ENCODE measurements at places on chromosomes 1 and 21.

- DNase-seq = no peak
Observed at GRCh38 chr21:32312976-32313375, 14.3 kb downstream of the MRAP start.

- no peak for DNase-seq
Observed at GRCh38 chr1:225678545-225678944, 25.6 kb upstream of the ENAH start.

- no peak for DNase-seq
Observed at GRCh38 chr1:2593251-2593878, 6.8 kb downstream of the PRXL2B start.

DNA sequence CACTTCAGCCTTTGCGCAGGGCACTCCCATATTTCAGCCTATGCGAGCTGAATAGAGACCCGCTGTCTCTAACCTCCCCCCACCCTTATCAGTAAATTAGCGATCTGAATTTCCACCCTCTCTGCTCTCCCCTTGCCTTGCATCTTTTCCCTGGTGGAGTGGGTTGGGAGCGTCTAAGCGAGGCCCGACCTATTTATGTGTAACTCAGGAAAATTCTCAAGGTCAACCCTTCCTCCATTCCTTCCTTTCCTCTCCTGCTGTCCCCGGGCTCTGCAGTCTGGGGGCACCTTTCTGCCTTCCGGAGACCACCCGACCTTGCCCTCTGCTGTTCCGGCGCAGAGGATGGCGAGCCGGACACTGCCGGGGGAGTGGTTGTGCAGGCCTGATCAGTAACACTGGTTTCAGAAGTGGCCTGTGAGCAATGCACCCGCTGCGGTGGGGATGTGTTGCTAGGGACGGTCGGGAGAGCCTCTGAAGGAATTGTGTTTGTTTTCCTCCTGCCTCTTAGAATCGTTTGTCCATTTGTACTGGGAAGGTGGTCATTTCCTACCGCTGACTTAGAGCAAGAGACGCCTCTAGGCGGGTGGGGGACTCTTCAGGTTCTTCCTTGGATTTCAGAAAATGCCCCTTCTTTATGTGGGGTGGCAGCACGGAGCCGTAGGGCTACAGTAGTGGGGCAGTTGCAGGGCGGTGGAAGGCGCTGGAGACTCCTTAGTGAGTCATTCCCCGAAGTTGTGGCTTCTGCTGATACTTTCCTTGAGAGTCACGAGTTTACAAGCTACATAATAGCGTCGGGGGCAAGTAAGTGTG is 513 bp downstream of the MGST3 start:
- peak; percentile 6 for DNase-seq

GRCh38 chr1:173914366-173914871 is 2.7 kb downstream of the SERPINC1 start:
- no peak for DNase-seq

- no peak for DNase-seq
Observed at GRCh38 chr1:151370211-151370911, 2.1 kb downstream of the SELENBP1 start.

DNA sequence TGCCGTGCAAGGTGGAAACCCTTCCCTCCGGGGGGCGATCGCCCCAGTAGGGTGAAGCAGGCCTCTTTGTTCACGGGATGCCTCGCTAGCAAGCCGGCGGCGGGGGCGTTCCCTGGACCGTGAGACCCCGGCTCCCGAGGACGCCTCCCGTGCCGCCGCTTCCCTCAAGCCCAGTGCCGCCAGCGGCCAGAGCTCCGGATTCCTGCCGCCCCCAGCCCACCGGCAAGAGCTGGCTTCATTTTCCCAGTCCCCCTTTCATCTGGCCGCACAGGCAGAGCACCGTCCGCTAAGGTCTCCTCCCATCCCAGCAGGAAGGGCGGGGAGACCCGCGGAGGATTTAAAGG is 16.3 kb downstream of the IER5 start:
- no peak for DNase-seq

GRCh38 chr1:77820121-77820520 is 40.7 kb downstream of the MIGA1 start:
- DNase-seq = no peak

DNA sequence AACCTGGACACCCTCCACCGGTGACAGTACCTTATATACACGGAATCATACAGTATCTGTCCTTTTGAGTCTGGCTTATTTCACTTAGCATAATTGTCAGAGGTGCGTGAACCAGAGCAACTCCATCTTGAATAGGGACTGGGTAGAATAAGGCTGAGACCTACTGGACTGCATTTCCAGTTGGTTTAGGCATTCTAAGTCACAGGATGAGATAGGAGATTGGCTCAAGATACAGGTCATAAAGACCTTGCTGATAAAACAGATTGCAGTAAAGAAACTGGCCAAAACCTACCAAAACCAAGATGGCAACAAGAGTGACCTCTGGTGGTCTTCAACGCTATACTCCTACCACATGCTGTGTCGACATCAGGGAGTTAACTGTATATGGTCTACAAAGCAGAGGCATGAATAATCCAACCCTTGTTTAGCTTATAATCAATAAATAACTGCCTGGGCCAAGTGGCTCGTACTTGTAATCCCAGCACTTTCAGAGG is 1.4 kb upstream of the FDPS start:
- no peak for DNase-seq

GRCh38 chr1:239929317-239929716 is 162.4 kb upstream of the FMN2 start:
- DNase-seq = no peak

DNA sequence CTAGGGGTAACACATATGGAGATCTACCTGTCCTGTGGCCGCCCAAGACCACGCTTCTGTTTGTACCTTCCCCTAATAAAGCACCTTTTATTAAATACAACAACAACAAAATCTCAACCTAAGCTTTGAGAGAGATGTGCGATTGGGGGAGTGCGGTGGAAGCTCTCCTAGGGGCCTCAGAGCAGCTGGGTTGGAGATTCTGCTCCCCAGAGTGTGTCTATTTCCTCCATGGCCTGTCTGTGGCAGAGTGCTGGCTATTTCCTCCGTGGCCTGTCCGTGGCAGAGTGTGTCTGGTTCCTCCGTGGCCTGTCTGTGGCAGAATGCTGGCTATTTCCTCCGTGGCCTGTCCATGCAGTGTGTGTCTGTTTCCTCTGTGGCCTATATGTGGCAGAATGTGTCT is 139.3 kb upstream of the IPO9 start:
- no peak for DNase-seq

DNA sequence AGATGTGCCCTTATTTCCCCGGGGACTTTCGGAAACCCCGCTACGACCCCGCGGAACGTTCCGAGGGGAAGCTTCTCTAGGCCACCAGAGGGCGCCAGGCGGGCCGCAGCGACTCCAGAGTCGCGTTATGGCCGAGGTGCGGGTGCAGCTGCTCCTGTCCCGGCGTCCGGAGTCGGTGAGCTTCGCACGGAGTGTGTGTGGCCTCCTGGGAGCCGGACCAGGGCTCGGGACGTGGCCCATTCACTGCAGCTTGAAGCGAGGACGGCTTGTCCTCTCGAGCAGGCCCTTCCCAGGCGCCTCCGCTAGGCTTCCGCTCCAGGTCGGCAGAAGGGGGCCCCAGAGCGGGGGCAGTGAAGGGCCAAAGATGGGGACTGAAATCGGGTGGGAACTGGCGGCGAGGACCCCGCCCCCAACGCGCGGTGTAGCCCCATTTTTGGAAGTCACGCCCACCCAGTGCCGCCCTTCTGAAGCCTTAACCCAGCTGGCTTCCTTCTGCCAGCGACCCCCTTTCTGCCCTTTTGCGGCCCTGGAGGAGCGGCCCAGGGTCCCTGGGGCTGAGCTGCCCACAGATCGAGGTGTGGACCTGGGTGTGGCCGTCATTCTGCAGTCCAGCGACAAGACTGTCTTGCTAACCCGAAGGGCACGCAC is at the start of gene NUDT17:
Gene NUDT17, plus strand, starts transcription at position 117 of the 648 bp plus-strand sequence. Its CDS starts 11 bp downstream, at position 128.
- DNase-seq = peak; percentile 54

GRCh38 chr1:60898413-60898812 is 183.9 kb upstream of the NFIA start:
- DNase-seq = no peak

GRCh38 chr1:45097944-45098343 is 85.9 kb downstream of the UROD start:
- DNase-seq = no peak

DNA sequence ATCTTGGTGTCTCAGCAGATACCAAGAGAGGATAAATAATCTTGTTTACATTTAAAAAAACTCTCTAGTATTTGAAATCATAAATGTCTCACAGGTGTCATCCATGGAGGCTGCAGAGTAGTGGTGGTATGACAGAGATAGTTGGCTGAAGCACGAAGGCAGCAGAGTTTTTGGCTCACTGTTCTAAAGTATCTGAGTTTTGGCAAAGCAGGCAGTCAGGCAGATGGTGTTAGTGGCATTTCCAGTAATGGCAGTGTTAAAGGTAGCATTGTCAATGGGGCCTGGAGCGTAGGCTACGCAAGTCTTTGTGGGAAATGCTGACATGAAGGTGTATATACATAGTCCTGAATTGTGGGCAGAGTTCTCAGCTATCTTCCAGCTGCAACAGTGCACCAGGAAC is 68.5 kb upstream of the HSD17B7 start:
- no peak for DNase-seq

GRCh38 chr1:195336812-195337211 is 1271.4 kb downstream of the KCNT2 start:
- DNase-seq = no peak

DNA sequence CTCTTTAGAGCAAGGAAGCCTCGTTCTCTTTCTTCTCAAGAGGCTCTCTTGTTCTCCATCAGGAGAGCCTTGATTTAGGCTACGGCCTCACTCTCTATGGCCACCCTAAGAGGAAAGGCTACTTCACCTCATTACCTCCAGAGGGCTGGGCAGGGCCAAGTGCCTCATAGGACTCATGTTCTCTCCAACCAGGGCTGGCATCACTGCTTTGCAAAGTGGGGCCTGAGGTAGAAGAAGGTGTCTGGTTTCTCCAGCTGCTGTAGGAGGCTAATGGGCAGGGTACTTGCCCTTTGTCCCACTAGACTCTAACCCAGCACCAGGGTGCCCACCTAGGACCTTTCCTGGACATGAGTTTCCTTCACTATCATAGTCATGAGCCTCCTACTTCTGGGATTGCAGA is 2.1 kb upstream of the ATXN7L2 start:
- DNase-seq = no peak

GRCh38 chr1:25971066-25971810 is 26.6 kb downstream of the PAFAH2 start:
- no peak for DNase-seq

DNA sequence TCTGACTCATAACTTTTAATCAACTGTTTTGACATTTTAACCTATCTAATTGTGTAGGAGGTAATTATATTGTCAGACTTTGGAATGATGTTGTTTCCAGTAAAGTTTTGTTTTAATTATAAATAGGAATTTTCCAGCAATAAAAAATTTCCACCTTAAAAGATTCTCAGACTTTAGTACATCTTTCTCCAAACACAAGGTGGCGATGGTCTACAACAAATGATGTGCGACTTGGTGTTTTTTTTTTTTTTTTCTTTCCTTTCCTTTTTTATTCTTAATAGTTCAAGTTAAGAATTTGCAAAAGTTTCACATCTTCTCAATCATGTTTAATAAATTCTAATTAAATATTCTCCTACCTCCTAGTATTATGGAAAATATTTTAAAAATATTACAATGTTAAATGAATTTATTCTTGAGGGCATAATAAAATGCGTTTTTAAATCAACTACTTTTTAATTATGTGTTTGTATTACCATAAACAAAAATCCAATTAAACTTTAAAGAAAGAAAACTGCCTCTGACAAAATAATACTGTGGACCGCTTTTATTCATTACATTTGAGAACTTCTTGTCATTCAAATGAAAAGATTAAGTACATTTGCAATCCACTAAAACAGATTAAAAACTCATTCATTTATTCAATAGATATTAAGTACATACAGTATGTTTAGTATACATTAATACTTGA is 4.4 kb upstream of the ADAMTS1 start:
- DNase-seq = no peak

GRCh38 chr1:63524201-63524600 is 876 bp downstream of the EFCAB7 start:
- no peak for DNase-seq

All from activated naive CD4-positive, alpha-beta T cell (primary cell).